ENCODE measurements at places on chromosomes 6 and 20. TPM values are rescaled to one million over a fixed set of nuclear protein-coding genes. Genes with fewer than 3 reads are reported as not detected.
A peak's percentile ranks its signal among the peaks of the same experiment; 100 is the strongest.

Gene GGT7
- 37.2 TPM for total RNA-seq

Gene NOTCH4
- total RNA-seq: 0.35 TPM

Gene SYNDIG1
- not detected for total RNA-seq

Gene NKX2-4
- total RNA-seq: not detected

Gene PCMTD2
- 196 TPM for total RNA-seq

Gene TLDC2
- not detected for total RNA-seq

Gene PTCHD4
- not detected for total RNA-seq

Gene TRIM31
- 0.20 TPM for total RNA-seq

DNA sequence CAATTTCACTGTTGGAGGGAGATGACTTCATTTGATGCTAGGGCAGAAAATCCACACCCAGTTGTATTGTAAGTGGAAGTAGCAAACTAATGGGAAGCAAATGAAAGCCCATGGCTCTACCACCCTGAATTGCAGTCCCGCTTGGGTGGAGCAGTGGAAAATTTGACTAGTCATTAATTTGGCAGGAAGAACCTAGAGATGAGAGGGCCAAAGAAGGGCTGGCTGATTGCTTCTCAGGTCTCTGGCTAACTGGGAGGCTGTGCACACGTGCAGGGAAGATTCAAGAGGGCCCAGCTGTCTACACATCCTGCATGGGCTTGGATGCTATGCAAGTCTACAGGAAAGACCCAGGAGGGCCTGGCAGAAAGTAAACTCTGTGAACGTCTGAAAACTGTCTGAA lies 466.2 kb downstream of the TFAP2A start:
- H3K4me3 ChIP-seq: no peak overlapping the region
- no peaks in the 10 kb centered on the region for H3K4me1 ChIP-seq
- H3K27ac ChIP-seq: no peak overlapping the region
- H3K36me3 ChIP-seq: no peaks in the 10 kb centered on the region
- no peaks in the 10 kb centered on the region for H3K27me3 ChIP-seq
- DNase-seq: no peak

DNA sequence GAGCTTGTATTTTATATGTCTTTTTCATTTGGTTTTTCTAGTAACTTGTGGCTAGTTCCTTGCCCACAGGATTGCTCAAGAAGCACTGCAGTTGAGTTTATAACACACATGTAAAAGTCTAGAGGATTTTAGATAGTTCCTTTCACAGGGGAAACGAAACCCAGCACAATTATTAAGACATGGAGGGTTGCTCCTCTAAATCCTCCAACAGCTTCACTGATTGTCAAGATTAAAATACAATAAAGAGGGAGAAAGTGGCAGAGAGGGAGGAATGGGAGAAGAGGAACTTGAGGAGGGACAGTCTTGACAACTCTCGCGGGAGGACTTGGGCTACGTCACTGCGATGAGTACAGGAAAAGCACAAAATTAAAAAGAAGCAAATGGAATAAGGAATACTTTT lies 9.7 kb upstream of the TBC1D7 start:
- H3K27me3 ChIP-seq: no peaks in the 10 kb centered on the region
- no peak overlapping the region for H3K4me3 ChIP-seq
- no peak for DNase-seq

DNA sequence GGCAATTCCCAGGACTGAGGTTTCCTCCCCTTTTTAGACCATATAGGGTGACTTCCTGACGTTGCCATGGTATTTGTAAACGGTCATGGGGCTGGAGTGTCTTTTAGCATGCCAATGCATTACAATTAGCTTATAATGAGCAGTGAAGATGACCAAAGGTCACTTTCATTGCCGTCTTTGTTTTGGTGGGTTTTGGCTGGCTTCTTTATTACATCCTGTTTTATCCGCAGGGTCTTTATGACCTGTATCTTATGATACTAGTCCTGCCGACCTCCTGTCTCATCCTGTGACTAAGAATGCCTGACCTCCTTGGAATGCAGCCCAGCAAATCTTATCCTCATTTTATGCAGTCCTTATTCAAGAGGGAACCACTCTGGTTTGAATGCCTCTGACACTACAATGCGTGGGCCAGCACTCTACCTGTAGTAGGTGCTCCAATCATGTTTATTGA lies 190.1 kb downstream of the KCNQ5 start:
- no peak for DNase-seq
- no peaks in the 10 kb centered on the region for H3K36me3 ChIP-seq
- H3K27me3 ChIP-seq: no peaks in the 10 kb centered on the region
- no peak overlapping the region for H3K27ac ChIP-seq

- no peaks in the 10 kb centered on the region for H3K36me3 ChIP-seq
- H3K27me3 ChIP-seq: no peaks in the 10 kb centered on the region
- no peak for DNase-seq
- no peaks in the 10 kb centered on the region for H3K4me1 ChIP-seq
- no peak overlapping the region for H3K4me3 ChIP-seq
These were observed 1195.1 kb upstream of the MAP3K7 start for GRCh38 chr6:91781946-91782345.

DNA sequence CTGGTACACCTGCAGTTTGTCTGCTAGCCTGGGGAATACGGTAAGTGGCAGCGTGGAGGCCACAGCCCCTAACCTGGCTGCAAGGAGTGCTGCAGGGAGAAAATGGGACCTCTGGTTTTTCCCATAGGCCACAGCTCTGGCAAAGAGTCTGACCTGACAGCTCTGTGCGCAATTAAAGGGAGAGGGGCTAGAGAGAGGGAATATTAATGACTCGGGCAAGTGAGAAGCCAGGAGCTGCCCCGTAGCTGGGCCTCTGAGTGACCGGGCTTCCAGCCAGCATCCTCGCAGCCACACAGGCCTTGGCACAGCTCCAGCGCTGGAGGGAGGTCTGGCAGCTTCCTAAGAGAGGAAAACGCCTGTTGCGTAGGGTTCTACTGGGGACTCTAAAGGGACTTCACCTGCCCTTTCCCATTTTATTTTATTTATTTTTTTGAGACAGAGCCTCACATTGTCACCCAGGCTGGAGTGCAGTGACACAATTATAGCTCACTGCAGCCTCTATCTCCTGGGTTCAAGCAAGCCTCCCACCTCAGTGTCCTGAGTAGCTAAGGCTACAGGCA lies 18.2 kb upstream of the OCSTAMP start:
- H3K27me3 ChIP-seq: no peaks in the 10 kb centered on the region
- H3K4me1 ChIP-seq: no peaks in the 10 kb centered on the region
- no peak overlapping the region for H3K4me3 ChIP-seq

DNA sequence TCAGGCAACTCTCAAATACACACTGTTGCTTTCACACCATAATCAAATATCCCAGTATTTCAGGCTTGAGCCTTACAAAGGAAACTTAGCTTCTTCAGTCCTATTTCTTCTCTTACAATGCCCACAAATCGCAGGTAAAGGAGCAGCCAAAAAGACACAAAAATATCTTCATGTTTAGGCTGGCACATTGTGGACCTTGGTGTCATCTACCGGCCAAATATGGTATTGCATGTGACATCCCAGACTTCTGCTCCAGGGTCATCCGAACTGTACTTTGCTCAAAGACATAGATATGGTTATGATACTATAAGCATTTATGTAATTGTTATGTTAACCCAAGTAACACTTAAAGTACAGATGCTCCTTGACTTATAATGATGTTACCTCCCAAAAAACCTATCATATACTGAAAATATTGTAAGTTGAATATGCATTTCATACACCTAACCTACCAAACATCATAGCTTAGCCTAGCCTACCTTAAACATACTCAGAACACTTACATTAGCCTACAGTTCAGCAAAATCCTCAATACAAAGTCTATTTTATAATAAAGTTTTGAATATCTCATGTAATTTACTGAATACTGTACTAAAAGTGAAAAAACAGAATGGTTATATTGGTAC lies 4.6 kb downstream of the OR2H2 start:
- H3K27me3 ChIP-seq: peaks cover 15% of the 10 kb centered on the region
- no peaks in the 10 kb centered on the region for H3K36me3 ChIP-seq
- H3K4me3 ChIP-seq: no peak overlapping the region
- H3K27ac ChIP-seq: no peak overlapping the region
- DNase-seq: peak; percentile 51

DNA sequence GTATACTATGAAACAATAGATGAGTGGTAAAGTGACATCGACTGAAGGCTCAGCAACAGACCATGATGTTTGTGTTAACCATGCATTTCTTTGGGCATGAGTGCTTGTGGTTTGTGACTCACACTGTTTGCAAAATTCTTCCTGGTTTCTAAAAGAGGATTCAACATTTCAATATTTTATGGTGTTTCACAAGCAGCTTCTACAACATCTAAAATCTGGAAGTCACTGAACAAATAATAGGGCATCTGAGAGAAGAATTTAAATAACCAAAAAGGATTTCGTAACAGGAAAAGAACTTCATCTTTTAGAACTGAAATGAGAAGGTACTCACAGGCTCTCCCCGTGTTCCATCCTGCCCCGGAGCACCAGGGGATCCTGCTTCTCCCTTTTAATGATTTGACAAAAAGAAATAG lies 146.2 kb downstream of the COL21A1 start:
- H3K36me3 ChIP-seq: no peaks in the 10 kb centered on the region
- DNase-seq: no peak
- no peak overlapping the region for H3K4me3 ChIP-seq
- no peaks in the 10 kb centered on the region for H3K4me1 ChIP-seq
- H3K27ac ChIP-seq: no peak overlapping the region

GRCh38 chr6:150177259-150177951 lies 34.6 kb downstream of the PPP1R14C start:
- no peaks in the 10 kb centered on the region for H3K4me1 ChIP-seq
- no peaks in the 10 kb centered on the region for H3K36me3 ChIP-seq
- H3K27ac ChIP-seq: no peak overlapping the region
- no peaks in the 10 kb centered on the region for H3K27me3 ChIP-seq

DNA sequence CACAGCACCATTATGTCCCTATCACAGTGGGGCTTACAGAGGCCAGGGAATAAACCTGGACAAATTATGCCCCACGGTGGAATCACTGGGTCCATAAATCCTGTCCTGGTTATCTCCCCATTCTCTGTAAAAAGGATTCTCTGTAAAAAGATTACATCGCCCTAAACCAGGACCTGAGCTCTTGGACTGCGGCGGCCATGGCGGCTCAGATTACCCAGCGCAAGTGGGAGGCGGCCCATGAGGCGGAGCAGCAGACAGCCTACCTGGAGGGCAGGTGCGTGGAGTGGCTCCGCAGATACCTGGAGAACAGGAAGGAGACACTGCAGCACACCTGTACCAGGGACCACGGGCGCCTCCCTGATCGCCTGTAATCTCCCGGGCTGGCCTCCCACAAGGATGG lies 8.4 kb upstream of the HLA-A start:
- H3K36me3 ChIP-seq: no peaks in the 10 kb centered on the region
- H3K27ac ChIP-seq: no peak overlapping the region
- H3K4me1 ChIP-seq: no peaks in the 10 kb centered on the region
- no peak for DNase-seq

- no peaks in the 10 kb centered on the region for H3K27me3 ChIP-seq
- no peaks in the 10 kb centered on the region for H3K4me1 ChIP-seq
- H3K4me3 ChIP-seq: no peak overlapping the region
- DNase-seq: no peak
- H3K27ac ChIP-seq: no peak overlapping the region
These were observed 46.9 kb upstream of the POPDC3 start for GRCh38 chr6:105226598-105227294.

DNA sequence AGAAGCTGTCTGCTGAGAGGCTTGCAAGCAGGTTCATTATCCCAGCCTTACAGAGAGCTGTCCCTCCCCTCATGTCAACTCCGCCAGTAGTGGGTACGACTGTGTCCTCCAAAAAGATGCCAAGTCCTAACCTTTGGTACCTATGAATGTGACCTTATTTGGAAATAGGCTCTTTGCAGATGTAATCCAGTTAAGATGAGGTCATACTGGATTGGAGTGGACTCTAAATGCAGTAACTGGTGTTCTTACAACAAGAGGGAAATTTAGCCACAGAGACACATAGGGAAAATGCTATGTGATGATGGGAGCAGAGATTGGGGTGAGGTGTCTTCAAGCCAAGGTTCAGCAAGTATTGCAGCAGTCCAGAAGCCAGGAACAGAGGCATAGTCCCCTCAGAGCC lies 90.8 kb upstream of the FOXP4 start:
- no peak overlapping the region for H3K4me3 ChIP-seq
- no peaks in the 10 kb centered on the region for H3K27me3 ChIP-seq
- H3K4me1 ChIP-seq: no peaks in the 10 kb centered on the region
- no peaks in the 10 kb centered on the region for H3K36me3 ChIP-seq
- H3K27ac ChIP-seq: no peak overlapping the region

- no peaks in the 10 kb centered on the region for H3K4me1 ChIP-seq
- no peak overlapping the region for H3K27ac ChIP-seq
- H3K36me3 ChIP-seq: peaks cover 3% of the 10 kb centered on the region
- no peak overlapping the region for H3K4me3 ChIP-seq
- H3K27me3 ChIP-seq: no peaks in the 10 kb centered on the region
These were observed 122.7 kb downstream of the MMS22L start for GRCh38 chr6:97160280-97160679.

GRCh38 chr6:168130697-168131371 lies 51.8 kb upstream of the FRMD1 start:
- no peaks in the 10 kb centered on the region for H3K27me3 ChIP-seq
- no peak overlapping the region for H3K4me3 ChIP-seq
- H3K36me3 ChIP-seq: no peaks in the 10 kb centered on the region
- no peak for DNase-seq
- no peaks in the 10 kb centered on the region for H3K4me1 ChIP-seq
- no peak overlapping the region for H3K27ac ChIP-seq

GRCh38 chr6:14765721-14766390 lies 480.0 kb upstream of the JARID2 start:
- H3K4me1 ChIP-seq: no peaks in the 10 kb centered on the region
- H3K36me3 ChIP-seq: no peaks in the 10 kb centered on the region
- H3K27me3 ChIP-seq: no peaks in the 10 kb centered on the region
- no peak overlapping the region for H3K4me3 ChIP-seq

DNA sequence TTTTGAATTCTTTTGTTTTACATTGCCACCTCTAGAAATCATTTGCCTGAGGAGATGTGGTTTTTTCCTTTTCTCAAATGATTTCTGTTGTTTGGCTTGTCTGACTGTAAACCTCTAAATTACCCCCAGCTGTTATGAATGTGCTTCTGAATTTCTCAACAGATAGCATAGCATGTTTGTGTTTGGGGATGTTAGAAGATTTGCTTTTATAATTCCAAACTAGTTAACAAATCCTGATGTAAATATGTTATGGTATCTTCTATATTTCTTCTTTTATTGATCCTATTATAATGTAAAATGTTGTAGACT lies 31.6 kb upstream of the EZR start:
- H3K4me3 ChIP-seq: no peak overlapping the region
- peaks cover 65% of the 10 kb centered on the region for H3K4me1 ChIP-seq
- H3K36me3 ChIP-seq: no peaks in the 10 kb centered on the region
- H3K27me3 ChIP-seq: no peaks in the 10 kb centered on the region
- peak overlapping the region; percentile 83 for H3K27ac ChIP-seq

- H3K4me3 ChIP-seq: no peak overlapping the region
- H3K27ac ChIP-seq: no peak overlapping the region
- H3K36me3 ChIP-seq: no peaks in the 10 kb centered on the region
- H3K27me3 ChIP-seq: no peaks in the 10 kb centered on the region
- no peaks in the 10 kb centered on the region for H3K4me1 ChIP-seq
These were observed 382.9 kb upstream of the CNR1 start for GRCh38 chr6:88548891-88549505.

DNA sequence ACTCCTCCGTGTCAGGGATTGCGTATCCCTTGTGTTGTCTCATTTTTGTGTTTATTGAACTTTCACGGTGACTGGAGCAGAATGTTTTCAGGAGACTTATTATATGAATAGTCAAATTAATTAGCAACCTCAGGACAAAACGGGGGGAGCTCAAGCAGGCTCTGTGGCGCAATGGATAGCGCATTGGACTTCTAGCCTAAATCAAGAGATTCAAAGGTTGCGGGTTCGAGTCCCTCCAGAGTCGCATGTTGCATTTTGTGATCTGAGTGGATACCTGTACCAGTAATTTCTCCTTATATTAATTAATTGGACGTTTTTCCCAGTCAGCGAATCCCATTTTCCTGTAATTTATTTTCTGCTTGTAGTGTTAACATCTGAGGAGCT lies 89.1 kb upstream of the ZNF184 start:
- no peak overlapping the region for H3K4me3 ChIP-seq
- DNase-seq: no peak
- H3K27ac ChIP-seq: no peak overlapping the region
- peaks cover 59% of the 10 kb centered on the region for H3K27me3 ChIP-seq
- no peaks in the 10 kb centered on the region for H3K36me3 ChIP-seq
- H3K4me1 ChIP-seq: no peaks in the 10 kb centered on the region
